ENCODE measurements at places on chromosomes 5 and 9.

- H3K4me1 ChIP-seq: no peaks in the 10 kb centered on the region
- no peaks in the 10 kb centered on the region for H3K27me3 ChIP-seq
- no peak overlapping the region for H3K27ac ChIP-seq
These were observed 50.9 kb downstream of the PLPP1 start for GRCh38 chr5:55483885-55484284.

DNA sequence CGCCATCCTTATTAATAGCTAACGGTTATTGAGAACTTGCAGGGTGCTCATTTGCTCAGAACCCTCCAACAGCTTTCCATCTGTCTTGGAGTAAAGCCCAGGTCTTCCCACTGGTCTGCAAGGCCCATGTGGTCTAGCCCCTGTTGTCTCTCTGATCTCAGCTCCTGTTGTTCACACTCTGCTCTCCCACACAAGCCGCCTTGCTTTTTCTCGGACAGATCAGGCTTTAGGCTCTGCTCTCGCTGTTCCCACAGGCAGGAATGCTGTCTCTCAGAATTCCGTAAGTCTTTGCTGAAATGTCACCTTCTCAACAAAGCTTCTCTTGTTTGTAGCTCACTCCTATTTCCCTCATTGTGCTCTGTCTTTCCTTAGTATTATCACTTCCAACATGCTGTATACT lies 34.3 kb downstream of the GPR107 start:
- H3K4me3 ChIP-seq: no peak overlapping the region
- no peak overlapping the region for H3K27ac ChIP-seq
- no peaks in the 10 kb centered on the region for H3K27me3 ChIP-seq
- peaks cover 8% of the 10 kb centered on the region for H3K36me3 ChIP-seq
- no peak for DNase-seq
- H3K4me1 ChIP-seq: no peaks in the 10 kb centered on the region

DNA sequence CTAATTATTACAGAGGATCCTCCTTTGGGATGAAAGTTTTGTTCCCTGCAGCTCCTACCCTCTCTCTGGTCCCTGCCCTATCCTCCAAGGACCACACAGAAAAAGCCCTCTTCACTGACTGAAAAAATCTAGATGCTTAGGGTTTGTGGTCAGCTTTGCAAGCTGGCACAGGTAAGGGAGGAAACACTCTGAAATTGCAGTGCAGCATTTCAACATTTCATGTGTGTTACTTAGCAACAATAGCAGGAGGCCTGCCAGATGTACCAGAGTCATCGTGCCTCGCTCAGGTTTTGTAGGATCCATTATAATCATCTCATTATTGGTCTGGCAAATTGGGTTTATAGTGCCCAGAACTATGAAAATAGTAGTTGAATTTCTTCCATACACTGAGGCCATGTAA lies 109.5 kb downstream of the PALM2AKAP2 start:
- peaks cover 6% of the 10 kb centered on the region for H3K4me1 ChIP-seq
- no peaks in the 10 kb centered on the region for H3K36me3 ChIP-seq
- H3K4me3 ChIP-seq: no peak overlapping the region
- no peak for DNase-seq
- H3K27ac ChIP-seq: no peak overlapping the region

GRCh38 chr5:14178091-14178490 lies 34.9 kb downstream of the TRIO start:
- no peak for DNase-seq
- H3K36me3 ChIP-seq: no peaks in the 10 kb centered on the region
- H3K27me3 ChIP-seq: no peaks in the 10 kb centered on the region
- H3K4me1 ChIP-seq: peaks cover 25% of the 10 kb centered on the region
- H3K27ac ChIP-seq: no peak overlapping the region
- H3K4me3 ChIP-seq: no peak overlapping the region

- no peak overlapping the region for H3K27ac ChIP-seq
- no peaks in the 10 kb centered on the region for H3K27me3 ChIP-seq
- H3K36me3 ChIP-seq: peaks cover 3% of the 10 kb centered on the region
- DNase-seq: no peak
These were observed 71.9 kb downstream of the UBAP1 start for GRCh38 chr9:34250721-34251120.

GRCh38 chr5:128641861-128642260 lies 103.8 kb upstream of the FBN2 start:
- no peaks in the 10 kb centered on the region for H3K4me1 ChIP-seq
- H3K27ac ChIP-seq: no peak overlapping the region
- DNase-seq: no peak
- no peaks in the 10 kb centered on the region for H3K27me3 ChIP-seq
- no peaks in the 10 kb centered on the region for H3K36me3 ChIP-seq
- no peak overlapping the region for H3K4me3 ChIP-seq

GRCh38 chr5:7961540-7961939 lies 92.6 kb downstream of the MTRR start:
- DNase-seq: no peak
- no peak overlapping the region for H3K4me3 ChIP-seq
- H3K27me3 ChIP-seq: no peaks in the 10 kb centered on the region

DNA sequence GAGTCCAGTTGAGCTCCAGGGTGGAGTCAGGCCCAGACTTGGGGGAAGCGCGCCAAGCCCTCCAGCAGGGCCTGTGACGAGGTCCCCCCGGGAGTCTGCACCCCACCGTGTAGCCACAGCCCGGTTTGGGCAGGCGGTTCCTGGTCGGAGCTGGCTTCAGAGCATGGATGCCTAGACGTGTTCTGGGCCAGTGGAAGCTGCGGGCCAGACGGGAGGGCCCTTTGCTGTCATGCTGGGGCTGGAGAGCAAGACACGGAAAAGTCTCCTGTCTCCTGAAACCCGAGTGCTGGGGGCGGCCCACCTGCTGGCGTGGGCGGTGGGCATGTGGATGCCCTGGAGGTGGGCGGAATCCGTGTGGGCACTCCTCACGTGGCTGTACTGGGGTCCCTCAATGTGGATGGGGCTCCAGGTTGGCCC lies 1.9 kb downstream of the GPSM1 start:
- H3K4me3 ChIP-seq: no peak overlapping the region
- H3K36me3 ChIP-seq: no peaks in the 10 kb centered on the region
- peaks cover 23% of the 10 kb centered on the region for H3K4me1 ChIP-seq
- DNase-seq: no peak
- no peak overlapping the region for H3K27ac ChIP-seq

Data from B cell (primary cell).